COLO829 (cell line): ENCODE measurements at places on chromosomes 11 and 22.

- DNase-seq: peak; percentile 83
Observed at GRCh38 chr11:79081471-79082031, 359.3 kb downstream of the TENM4 start.

- DNase-seq: no peak
Observed at GRCh38 chr11:70306586-70307033, 36.1 kb downstream of the PPFIA1 start.

DNA sequence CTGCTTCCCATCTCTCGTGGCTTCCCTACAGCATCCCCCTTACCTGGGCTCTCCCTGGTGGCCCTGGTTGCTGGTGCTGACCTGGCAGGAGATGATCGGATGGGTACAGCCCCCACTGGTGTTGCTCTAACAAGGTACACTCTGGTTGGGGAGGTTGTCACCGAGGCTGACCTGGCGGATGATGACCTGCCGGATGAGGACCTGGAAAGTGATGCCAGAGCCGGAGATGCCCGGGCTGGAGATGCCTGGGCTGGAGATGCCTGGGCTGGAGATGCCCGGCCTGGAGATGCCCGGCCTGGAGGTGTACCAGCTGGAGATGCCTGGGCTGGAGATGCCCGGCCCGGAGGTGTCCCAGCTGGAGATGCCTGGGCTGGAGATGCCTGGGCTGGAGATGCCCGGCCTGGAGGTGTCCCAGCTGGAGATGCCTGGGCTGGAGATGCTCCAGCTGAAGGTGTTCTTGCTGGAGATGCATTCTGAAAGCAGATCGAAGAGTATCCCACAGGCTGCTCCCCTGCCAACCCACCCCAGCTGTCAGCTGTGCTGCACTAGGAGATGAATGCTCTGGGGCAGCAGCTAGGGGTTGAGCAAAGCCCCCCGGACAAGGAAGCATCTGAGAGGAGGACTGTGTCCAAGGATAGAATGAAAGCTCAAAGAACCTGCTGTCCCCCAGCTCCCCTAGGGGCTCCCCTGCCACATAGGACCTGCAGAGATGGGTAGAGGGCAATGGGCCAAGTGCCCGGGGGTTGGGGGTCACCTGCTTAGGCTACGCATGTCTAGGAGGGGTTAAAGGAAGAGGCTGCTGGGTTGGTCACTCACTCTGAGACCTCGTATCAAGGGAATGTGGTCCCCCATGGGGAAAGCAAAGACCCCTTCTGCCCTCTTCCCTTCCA is 10.6 kb downstream of the TMPRSS13 start:
- no peak for DNase-seq

- DNase-seq: no peak
Observed at GRCh38 chr11:68685656-68686380, 1.5 kb downstream of the GAL start.

DNA sequence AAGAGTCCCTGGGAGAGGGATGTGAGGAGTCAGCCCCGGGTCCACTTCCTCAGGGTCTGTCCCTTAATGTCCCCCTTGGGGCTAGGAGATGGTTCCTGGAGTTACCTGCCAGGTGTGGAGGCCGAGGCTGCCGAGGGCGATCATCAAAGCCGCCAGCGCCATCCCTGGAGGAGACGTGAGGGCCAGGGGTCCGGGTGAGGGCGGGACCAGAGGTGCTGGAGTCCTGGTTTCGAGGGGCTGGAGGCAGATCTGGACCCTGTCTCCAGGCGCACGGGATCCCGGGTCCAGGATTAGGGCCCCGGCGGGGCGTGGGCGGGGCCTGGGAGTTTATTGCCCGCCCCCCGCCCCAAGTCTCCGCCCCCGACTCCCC is at the start of gene ART5:
Gene ART5 (minus strand): TSS at position 292 of the 370 bp plus-strand sequence. CDS start 130 bp downstream, at position 162.
- no peak for DNase-seq
